ENCODE measurements at places on chromosomes 11 and 22.

DNA sequence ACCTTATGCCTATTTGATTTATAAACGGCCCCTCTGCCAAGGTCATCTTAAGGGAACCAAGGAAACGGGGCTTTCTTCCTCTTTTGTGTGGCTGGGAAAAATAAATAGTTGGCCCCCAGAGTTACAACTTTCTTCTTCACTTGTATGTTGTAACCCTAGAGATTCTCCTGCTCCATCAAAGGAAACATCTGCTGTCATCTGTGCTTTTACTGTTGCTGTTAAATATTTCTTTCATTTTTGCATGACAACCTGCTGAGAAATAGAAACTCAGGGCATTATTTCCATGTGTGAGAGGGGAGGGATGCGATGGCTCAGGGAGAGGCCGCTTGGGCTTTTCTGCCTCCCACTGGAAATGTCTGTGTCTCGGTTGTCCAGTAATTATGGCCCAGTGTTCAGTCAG is 21.8 kb upstream of the CDC42EP2 start:
- no peak for DNase-seq

DNA sequence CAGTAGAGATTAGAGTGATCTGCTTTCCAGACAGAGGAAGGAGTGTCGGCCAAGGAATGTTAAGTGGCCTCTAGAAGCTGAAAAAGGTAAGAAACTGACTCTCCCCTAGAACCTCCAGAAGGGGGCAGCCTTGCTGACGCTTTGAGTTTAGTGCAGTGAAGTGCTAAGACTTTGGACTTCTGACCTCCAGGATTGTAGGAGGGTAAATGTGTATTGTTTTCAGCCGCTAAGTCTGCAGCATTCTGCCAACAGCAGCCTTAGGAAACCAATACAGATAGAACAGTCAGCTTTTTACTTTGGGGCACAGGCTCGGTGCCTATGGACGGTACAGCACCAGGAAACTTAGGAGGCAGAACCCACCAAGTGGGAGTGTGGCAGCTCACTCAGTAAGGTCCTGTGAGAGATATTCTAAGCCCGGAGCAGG is 3.6 kb upstream of the TBC1D22A start:
- no peak for DNase-seq

DNA sequence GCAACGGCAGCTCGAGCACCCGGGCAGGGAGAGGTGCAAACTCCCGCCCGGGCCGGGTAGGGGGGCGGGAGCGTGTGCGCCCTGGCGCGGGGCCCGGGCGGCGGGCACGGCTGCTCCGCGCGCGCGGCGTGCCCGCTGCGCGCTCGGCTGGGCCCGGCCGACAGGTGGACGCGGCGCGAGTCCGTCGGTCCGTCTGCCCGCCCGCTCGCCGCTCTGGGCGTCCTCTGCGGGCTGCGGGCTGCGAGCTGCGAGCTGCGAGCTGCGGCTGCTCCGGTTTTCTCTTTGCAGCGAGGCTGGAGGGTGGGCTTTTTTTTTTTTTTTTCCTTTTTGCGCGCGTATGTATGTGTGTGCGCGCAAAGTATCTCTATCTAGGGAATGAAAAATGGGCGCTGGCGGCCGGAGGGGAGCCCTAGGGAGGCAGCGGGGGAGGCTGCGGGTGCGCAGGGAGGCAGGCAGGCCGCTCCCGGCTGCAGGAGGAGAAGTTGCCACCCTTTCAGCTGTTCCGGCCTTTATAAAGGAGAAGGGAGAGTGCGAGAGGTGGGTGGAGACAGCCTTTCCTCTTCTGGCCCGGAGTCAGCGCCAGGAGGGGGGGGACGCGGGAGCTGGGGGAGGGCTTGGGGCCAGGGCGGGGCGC is at the start of gene PDGFB:
TSS of gene PDGFB (minus strand) at position 487 of the 634 bp plus-strand sequence. CDS start 1,019 bp downstream, outside the sequence.
- DNase-seq = no peak

- no peak for DNase-seq
Observed at GRCh38 chr11:85953491-85954143, 98.4 kb downstream of the CCDC83 start.

DNA sequence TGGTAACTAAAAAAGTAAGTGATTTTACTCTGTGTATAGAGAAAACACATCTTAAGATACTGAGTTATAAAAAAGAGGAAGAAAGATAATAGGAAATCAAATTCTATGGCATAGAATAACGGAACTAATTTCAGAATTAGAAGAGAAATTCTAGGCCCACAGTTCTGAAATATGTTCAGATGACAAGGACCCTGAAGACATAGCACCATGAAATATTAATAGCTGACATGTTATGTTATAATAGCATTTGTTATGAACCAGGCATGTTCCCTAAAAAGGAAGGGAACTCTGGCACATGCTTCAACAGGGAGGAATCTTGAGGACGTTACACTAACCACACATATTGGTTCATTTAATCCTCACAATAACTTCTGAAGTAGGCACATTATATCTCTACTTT is 32.7 kb downstream of the PRDM10 start:
- no peak for DNase-seq

DNA sequence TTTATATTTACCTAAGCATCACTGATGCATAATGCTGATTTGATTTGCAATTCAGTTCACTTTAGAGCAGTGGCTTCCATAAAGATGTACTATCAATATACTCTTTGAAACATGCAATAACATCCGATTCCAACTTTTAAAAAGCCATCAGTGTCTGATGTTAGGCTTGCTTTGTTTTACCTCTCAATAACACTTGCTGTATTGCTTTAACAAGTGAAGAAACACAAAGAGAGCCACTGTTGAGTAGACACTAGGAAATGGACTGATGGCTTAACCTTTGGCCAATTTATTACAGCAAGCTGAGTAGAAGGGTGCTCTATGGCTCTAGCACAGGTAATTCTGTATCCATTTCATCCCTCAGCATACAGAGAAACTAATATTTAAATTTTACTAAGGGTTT is 122.1 kb downstream of the FCHSD2 start:
- no peak for DNase-seq

- no peak for DNase-seq
Observed at GRCh38 chr11:9839550-9839949, 175.7 kb downstream of the SWAP70 start.

All from SIG-M5 (cell line).